ENCODE measurements at places on chromosomes 3 and 15. TPM values are rescaled to one million over a fixed set of nuclear protein-coding genes. Genes with fewer than 3 reads are reported as not detected.

DNA sequence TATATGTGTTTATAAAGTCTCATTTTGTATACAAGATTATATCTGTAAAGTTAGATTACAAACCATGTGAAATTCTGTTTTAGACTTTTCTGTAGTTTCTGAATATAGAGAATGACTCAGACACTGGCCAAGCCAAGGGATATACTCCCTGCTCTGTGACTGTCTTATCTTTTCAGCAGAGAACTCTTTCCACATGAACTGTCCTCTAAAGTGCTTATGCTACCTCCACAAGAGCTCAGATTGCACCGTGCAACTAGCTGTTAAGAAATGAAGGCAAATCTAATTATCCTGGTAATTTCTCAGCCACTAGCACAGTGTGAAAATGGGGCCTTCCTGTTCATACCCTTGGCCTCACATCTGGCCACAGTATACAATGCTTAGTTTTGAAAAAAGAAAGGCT lies 44.3 kb upstream of the CPNE4 start:
- H3K27me3 ChIP-seq, result no peaks in the 10 kb centered on the region
- H3K4me3 ChIP-seq, result no peak overlapping the region

GRCh38 chr3:7062714-7063113 lies 201.8 kb downstream of the GRM7 start:
- H3K4me1 ChIP-seq, result no peaks in the 10 kb centered on the region
- H3K4me3 ChIP-seq, result no peak overlapping the region
- H3K27me3 ChIP-seq, result no peaks in the 10 kb centered on the region
- DNase-seq, result no peak
- H3K27ac ChIP-seq, result no peak overlapping the region

DNA sequence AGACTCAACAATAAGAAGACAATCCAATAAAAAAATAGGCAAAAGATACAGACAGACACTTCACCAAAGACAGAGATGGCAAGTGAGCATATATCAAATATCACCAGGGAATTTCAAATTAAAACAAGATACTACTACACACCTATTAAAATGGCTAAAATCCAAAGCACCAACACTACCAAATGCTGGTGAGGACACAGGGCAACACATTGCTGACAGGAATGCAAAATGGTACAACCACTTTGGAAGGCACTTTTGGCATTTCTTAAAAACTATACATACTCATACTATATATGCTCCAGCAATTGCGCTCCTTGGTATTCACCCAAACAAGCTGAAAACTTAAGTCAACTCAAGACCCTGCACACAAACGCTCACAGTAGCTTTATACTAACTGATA lies 12.9 kb downstream of the DLG1 start:
- no peak for DNase-seq
- no peaks in the 10 kb centered on the region for H3K27me3 ChIP-seq
- H3K4me3 ChIP-seq, result no peak overlapping the region
- H3K4me1 ChIP-seq, result no peaks in the 10 kb centered on the region
- H3K27ac ChIP-seq, result no peak overlapping the region

GRCh38 chr3:70970952-70971351 lies 612.6 kb downstream of the FOXP1 start:
- no peak overlapping the region for H3K4me3 ChIP-seq
- no peak overlapping the region for H3K27ac ChIP-seq
- H3K27me3 ChIP-seq, result no peaks in the 10 kb centered on the region
- H3K36me3 ChIP-seq, result peaks cover 100% of the 10 kb centered on the region
- H3K4me1 ChIP-seq, result no peaks in the 10 kb centered on the region

DNA sequence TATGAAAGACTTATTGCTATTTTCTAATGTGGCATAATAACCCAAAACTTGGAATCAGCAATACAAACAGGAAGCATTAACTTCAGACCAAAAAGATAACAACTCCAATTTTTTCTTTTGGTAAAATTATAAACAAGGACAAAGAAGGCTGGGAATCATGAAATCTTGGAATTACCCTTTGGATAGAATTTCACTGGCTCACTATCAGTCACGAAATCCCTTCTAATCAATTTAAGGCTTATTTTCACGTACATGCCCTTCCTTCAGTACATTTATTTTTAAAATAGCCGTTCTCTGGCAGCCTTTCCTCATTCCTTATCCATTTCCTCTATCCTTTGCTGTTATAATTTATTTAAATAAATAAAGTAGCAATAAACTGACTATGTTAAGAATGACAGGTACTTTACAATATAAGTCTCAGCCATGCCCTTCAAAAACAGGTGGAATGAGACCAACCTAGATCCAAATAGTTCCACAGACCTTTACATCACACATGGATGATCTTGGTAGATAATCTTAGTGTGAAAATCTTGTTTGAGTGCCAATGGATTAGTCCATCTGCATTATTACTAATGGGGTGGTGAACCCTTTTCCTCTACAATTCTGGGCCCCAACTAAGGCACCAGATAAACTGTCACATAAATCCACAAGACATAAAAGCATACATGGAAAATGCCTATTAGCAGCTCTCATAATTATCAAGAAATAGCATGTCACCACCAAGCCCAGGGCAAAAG lies 38.9 kb downstream of the ABI3BP start:
- H3K27me3 ChIP-seq, result no peaks in the 10 kb centered on the region
- no peak overlapping the region for H3K4me3 ChIP-seq
- H3K27ac ChIP-seq, result peak overlapping the region; percentile 55
- no peaks in the 10 kb centered on the region for H3K36me3 ChIP-seq
- no peak for DNase-seq
- no peaks in the 10 kb centered on the region for H3K4me1 ChIP-seq

GRCh38 chr3:141735176-141735575 lies 2.9 kb upstream of the RNF7 start:
- H3K4me3 ChIP-seq, result no peak overlapping the region
- H3K27me3 ChIP-seq, result no peaks in the 10 kb centered on the region
- H3K27ac ChIP-seq, result no peak overlapping the region
- no peaks in the 10 kb centered on the region for H3K36me3 ChIP-seq

- H3K27me3 ChIP-seq, result no peaks in the 10 kb centered on the region
- H3K27ac ChIP-seq, result no peak overlapping the region
- no peak for DNase-seq
- no peaks in the 10 kb centered on the region for H3K36me3 ChIP-seq
- no peaks in the 10 kb centered on the region for H3K4me1 ChIP-seq
Measured at GRCh38 chr3:17680530-17680929, 61.9 kb downstream of the TBC1D5 start.

DNA sequence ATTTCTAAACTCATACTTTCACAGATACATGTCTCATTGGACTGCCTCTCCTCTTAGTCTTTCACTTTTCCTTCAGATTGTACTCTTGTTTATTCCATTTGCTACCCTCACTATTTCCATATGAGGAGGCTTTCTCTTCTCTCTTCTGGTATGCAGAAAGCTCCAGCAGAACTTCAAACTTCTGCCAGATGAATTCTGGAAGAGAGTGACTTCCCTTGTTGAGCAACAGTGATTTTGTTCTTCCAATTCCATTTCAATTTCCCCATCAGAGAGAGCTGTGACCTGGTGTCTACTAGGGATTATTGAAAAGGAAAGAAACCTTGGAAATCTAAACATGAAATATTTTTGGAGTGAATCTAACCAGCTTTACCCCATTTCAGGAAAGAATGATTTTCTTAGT lies 523.2 kb upstream of the ZNF717 start:
- no peak overlapping the region for H3K27ac ChIP-seq
- no peaks in the 10 kb centered on the region for H3K4me1 ChIP-seq
- H3K27me3 ChIP-seq, result no peaks in the 10 kb centered on the region
- DNase-seq, result no peak
- H3K36me3 ChIP-seq, result no peaks in the 10 kb centered on the region
- H3K4me3 ChIP-seq, result no peak overlapping the region

DNA sequence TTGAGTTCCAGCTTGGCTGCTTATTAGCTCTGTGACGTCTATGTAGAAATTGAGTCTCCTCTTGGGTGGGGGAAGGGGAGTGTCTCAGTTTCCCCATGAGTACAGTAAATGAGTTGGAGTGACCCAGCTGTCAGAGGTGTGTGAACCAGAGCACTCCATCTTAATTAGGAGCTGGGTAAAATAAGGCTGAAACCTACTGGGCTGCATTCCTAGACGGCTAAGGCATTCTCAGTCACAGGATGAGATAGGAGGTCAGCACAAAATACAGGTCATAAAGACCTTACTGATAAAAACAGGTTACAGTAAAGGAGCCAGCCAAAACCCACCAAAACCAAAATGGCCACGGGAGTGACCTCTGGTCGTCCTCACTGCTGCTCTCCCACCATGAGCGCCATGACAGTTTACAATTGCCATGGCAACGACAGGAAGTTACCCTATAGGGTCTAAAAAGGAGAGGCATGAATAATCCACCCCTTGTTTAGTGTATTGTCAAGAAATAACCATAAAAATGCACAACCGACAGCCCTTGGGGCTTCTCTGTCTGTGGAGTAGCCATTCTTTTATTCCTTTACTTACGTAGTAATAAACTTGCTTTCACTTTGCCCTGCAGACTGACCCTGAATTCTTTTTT lies 222.4 kb downstream of the CACNA2D3 start:
- no peak overlapping the region for H3K4me3 ChIP-seq
- DNase-seq, result no peak
- no peak overlapping the region for H3K27ac ChIP-seq
- no peaks in the 10 kb centered on the region for H3K36me3 ChIP-seq
- H3K27me3 ChIP-seq, result peaks cover 7% of the 10 kb centered on the region

GRCh38 chr3:128399221-128399915 lies 67.3 kb downstream of the DNAJB8 start:
- no peak overlapping the region for H3K27ac ChIP-seq
- no peaks in the 10 kb centered on the region for H3K36me3 ChIP-seq

DNA sequence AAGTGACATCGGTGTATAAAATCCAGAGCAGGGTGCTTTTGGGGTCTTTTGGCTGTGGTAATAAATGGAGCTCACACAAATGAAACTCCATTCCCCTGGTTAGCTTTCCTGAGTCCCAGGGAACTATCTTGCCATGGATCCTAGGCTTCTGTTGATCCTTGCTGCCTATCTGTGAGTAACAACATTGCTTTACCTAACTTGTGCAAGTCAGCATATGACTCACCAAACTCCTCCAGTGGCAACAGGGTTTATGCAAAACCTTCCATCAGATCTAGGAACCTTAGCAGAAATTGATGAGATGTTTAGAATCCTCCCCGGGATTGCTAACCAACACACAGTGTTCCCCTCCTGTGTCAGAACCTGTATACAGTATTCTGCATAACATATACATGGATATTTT lies 105.4 kb downstream of the SCAPER start:
- no peaks in the 10 kb centered on the region for H3K4me1 ChIP-seq
- no peak for DNase-seq
- no peak overlapping the region for H3K4me3 ChIP-seq

- no peak overlapping the region for H3K27ac ChIP-seq
- peaks cover 2% of the 10 kb centered on the region for H3K4me1 ChIP-seq
- no peak overlapping the region for H3K4me3 ChIP-seq
Measured at GRCh38 chr3:195796795-195797194, 14.9 kb downstream of the MUC4 start.

DUOX1 gene
- not detected for total RNA-seq

BBX gene
- total RNA-seq, result 76.5 TPM

CX3CR1 gene
- total RNA-seq, result 6.2 TPM

ALPK3 gene
- 1.1 TPM for total RNA-seq

PLA2G4F gene
- not detected for total RNA-seq

ADGRG7 gene
- not detected for total RNA-seq

SELENOS gene
- total RNA-seq, result 65.6 TPM

NEK10 gene
- 1.7 TPM for total RNA-seq

All from spleen (tissue), 13 donors.